ENCODE measurements at places on chromosomes 11 and 22.

GRCh38 chr22:39367035-39367434, 17.2 kb downstream of the SYNGR1 start:
- DNase-seq = no peak

GRCh38 chr11:47366020-47366490, 12.3 kb downstream of the SPI1 start:
- DNase-seq = no peak

DNA sequence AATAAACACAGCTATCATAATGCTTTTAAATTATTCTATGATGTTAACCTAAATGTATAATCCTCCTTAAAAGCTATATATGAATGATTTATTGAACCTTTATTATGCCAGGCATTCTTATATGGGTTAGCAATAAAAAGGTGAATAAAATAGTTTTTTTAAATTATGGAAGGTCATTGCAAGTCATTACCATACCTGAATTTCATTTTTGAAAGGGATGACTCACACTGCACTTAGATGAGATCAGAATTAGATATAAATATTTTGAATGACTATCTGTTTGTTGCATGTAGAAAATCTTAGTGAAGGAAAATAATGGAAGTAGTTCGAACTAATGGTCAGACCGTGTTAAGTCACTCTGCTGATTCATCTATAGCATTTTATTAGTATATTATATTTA, 822.3 kb downstream of the LUZP2 start:
- no peak for DNase-seq

GRCh38 chr11:116885951-116886655, 48.7 kb upstream of the APOA1 start:
- no peak for DNase-seq

DNA sequence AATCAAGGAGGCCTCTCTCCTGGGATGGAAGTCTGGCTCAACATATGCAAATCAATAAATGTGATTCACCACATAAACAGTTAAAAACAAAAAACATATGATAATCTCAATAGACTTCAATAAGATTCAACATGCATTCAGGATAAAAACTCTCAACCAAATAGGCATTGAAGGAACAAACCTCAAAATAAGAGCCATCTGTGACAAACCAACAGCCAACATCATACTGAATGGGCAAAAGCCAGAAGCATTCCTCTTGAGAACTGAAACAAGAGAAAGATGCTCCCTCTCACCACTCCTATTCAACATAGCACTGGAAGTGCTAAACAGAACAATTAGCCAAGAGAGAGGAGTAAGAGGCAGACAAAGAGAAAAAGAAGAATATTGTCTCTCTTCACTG, 54.0 kb upstream of the SEZ6L start:
- no peak for DNase-seq

GRCh38 chr11:125933030-125933813, 12.6 kb upstream of the VSIG10L2 start:
- DNase-seq = peak; percentile 79

GRCh38 chr11:33734441-33735270, 1.6 kb downstream of the CD59 start:
- DNase-seq = no peak

DNA sequence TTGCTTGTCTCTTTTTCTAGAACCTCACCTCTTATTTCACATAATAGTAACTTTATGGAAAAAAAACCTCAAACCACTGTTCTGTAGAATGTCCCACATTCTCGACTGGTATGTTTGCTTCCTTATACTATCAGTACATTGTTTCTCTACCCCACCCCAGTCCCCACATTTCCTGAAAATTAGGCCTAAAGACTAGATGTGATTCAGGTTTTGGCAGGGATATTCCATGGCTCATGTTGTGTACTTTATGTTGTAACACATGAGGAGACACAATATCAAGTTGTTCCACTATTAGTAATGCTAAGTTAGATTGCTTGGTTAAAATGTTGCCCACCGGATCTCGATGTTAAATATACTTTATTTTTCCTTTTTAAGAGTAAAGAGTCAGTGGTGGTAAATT, 34.7 kb downstream of the DDIAS start:
- DNase-seq = no peak

- no peak for DNase-seq
Measured at GRCh38 chr11:110587972-110588371, 124.3 kb downstream of the ARHGAP20 start.

DNA sequence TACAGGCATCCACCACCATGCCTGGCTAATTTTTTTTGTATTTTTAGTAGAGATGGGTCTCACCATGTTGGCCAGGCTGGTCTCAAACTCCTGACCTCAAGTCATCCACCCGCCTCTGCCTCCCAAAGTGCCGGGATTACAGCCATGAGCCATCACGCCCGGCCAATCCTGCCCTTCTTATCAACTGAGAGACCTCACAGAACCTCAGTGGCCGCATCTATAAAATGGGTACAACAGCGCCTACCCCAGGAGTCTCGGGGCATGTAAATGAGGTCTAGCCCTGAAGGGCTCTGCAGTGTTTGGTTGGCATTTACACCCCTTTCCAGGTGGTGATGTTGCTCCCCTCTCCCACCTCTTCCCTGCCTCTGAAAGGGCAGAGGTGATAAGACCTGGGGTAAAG, 11.7 kb downstream of the SYNGR1 start:
- DNase-seq = no peak

DNA sequence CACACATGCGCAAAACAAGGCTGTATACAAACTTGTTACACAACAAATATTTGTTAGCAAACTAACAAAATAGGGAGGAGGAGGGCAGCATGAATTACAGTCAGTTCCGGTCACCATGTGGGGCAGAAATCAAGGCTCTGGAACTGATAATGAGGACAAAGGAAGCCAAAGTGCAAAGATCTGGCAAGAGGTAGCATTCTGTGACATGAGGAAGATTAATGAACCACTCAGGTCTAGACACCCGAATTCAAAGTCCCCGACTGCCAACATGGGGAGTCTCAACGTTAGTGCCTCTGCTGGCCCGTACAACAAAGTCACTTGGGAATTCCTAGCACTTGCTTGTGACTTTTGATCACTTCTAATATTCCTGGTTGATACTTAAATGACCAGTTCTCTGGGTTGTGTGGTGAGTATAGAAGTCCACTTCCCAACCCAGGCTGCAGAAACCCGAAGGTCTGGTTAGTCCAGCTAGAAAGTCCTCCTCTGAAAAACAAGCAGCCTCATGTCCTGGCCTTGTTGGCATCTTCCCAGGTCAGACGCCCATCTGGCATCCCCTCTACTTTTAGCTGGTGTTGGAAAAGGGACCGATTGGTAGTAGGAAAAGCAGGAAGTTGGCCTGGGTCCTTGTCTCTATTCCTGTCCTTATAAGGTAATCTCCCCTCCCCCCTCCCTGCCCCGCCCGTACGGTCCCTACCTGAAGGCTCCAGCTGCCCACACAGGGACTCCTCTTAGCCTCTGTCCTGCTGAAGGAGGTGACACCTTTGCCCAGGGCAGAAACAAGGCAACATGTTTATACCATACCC, 1.6 kb downstream of the SUN2 start:
- no peak for DNase-seq

DNA sequence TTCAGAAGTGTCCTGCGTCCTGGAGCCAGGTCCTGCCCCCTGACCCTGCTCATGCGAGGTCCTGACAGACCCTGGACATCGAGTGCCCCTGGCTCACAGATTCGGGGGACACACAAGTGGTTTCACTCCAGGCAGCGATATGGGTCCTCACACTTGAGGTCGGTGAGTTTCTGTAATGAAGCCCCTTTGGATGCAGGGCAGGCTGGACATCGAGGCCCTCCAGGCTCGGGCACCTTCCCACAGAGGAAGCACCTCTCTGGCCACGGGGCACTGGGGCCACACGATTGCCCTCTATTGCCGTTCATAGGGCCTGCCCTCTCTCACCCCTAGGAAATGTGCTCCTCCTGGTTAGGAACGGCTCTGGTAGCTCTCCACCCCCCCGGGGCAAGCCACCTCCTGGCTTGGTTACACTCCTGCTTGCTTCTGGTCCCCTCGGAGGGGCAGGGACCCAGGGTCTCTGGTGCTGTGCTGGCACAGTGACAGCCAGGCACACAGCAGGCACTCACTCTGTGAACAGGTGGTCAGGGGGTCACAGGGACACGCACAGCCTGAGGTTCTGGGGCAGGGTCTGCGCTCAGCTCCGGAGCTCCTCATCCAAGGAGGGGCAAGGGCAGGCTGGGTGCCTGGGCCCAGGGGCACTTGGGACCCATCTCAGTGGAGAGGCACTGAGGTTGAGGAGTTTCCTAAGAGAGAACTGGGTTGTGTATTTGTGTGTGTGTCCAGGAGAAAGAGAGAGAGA, 907.7 kb downstream of the BRD1 start:
- DNase-seq = no peak

DNA sequence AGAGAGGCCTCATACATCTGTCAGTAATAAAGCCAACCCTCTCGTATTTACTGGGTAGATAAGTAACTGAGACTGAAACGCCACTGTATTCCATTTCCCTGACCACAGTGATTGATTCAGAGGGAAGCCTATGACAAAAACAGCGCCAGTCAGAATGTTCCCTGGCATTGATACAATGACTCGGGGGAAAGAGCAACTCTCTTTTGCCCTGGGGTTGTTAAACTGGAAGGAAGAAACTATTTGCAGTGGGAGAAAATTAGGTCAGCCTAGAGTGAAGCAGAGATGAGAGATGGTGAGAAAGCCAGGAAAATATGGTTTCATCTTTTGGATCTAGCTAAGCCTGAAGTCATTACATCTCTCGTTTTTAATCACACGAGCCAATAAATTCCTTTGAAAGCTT, 48.6 kb upstream of the RBFOX2 start:
- no peak for DNase-seq

DNA sequence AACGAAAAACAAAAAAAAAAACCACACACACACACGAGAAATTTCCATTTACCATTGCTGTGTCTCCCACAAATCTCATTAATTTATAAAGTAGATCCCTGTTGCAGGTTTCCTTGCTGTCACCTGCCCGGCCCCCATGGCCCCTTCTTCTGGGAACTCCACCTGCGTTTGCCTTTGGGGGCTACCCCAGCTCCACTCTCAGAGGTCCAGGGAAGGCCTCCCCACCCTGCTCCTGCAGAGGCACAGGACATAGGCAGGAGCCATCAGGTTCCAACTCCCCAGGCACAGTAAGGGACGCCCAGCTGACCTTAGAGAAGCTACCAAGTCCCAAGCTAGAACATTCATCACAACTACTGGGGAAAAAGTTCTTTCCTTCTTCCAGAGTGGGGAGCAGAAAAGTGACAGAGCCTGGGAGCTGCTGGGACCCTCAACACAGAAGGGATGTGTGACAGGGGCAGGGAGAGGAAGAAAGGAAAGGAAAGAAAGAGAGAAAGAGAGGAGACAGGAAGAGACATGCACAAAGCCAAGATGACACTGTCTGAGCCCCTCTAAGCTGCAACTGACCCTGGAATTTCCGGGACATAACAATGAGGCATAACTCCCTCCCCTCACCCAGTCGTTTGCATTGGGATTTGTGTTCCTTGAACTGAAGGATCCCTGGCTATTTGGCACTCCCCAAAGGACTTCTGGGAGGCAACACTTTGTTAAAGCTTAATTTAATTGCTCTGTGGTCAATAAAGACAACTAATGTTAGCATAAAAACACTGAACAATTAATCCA, 175.7 kb downstream of the SHANK2 start:
- DNase-seq = no peak

DNA sequence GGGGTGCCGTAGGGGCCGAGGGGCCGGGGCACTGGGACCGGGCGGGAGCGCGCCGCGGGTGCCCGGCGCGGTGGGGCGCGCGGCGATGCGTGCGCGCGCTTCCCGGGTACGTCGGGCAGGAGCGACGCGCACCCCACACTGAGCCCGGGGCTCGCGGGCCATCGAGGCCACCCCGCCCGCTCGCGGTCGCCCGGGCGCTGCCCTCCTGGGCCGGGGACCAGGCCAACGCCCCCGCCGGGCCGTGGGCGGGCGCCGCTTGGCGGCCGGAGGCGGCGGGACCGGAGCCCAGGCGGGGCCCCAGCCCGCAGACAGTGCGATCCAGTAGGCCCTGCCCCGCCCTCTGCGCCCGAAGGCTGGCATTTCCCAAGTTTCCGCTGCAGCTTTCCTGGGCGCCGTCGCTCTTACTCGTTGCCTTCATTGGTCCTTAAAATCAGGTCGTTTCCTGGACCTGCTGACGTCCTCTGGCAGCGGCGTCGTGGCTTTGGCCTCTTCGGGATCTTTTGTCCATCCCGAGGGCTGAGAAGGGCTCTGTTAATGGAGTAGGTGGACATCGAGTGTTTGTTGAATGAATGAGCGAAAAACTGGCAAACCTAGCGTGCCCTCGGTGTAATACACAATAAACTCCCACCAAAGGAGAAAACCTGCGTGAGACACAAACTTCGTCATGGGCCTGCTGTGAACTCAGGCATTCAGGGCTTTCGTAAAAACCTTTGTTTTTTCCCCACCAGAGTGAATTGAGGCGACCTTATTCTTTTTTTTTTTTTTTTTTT, 638 bp downstream of the PARVA start:
- DNase-seq = no peak

- DNase-seq = no peak
Measured at GRCh38 chr11:95150956-95151684, 61.5 kb downstream of the ENDOD1 start.

DNA sequence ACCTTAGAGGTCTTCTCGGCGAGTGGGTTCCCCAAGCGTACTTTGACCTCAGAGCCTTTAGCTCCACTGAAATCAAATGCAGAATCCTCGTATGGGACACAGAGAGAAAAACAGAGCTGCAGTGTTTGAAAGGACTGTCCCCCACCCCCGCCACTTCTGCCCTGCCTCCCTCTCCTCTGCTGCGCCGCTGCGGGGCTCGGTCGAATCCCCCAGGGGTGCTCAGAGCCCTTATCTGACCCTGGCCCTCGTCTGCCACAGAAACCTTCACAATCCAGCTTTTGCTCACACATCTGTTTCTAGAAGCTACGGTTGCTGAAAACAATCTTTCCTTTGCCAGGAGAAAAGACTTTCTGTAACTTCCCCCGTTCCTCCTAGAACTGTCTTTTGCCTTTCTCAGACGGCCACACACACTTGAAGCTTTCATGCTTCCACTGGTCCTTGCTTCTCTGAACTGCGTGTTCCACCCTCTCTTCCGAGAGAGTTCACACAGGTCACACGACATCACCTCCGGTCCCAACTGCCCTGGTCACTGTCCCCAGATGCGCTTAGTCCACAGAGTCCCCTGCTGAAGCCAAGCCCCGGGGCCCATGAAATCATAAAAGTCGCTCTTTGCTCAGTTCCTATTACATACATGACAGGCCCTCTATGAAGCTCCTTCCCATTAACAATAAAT, 3.7 kb downstream of the SMIM35 start:
- no peak for DNase-seq

- DNase-seq = no peak
Measured at GRCh38 chr11:691710-692590, 3.1 kb downstream of the DEAF1 start.

DNA sequence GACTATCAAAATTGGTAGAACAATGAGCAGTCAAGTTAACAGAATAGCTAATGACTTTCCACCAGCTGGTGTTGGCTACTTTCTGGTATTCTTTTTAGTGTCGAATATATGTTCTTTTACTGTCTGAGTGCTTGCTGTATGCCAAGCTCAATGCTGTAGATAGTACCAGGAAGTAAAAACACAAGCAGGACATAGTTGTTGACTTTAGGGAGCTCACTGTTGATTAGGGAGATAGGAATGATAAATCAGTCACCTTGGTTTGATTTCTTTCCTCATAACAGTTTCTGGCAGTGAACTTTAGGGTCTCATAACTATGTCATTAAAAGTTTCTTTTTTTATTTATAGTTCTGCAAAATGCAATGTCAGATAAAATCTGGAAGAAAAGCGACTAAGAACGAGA, 9.0 kb downstream of the HMGXB4 start:
- no peak for DNase-seq

- DNase-seq = no peak
Measured at GRCh38 chr11:45879803-45880686, 5.4 kb upstream of the MAPK8IP1 start.

- no peak for DNase-seq
Measured at GRCh38 chr22:38129856-38130255, 19.4 kb upstream of the BAIAP2L2 start.

- DNase-seq = no peak
Measured at GRCh38 chr22:44206330-44206645, 25.6 kb downstream of the PARVG start.
